Neural crest cell (in vitro differentiated cells): ENCODE measurements at places on chromosomes 7 and 10.
A peak's percentile ranks its signal among the peaks of the same experiment; 100 is the strongest.

- no peak for DNase-seq
Observed at GRCh38 chr7:45149606-45150005, 8.0 kb upstream of the RAMP3 start.

- no peak for DNase-seq
Observed at GRCh38 chr10:46096909-46097575, 51.0 kb upstream of the MSMB start.

- no peak for DNase-seq
Observed at GRCh38 chr10:116110736-116111135, 162.3 kb downstream of the GFRA1 start.

- no peak for DNase-seq
Observed at GRCh38 chr10:60426425-60426824, 36.8 kb upstream of the ANK3 start.

DNA sequence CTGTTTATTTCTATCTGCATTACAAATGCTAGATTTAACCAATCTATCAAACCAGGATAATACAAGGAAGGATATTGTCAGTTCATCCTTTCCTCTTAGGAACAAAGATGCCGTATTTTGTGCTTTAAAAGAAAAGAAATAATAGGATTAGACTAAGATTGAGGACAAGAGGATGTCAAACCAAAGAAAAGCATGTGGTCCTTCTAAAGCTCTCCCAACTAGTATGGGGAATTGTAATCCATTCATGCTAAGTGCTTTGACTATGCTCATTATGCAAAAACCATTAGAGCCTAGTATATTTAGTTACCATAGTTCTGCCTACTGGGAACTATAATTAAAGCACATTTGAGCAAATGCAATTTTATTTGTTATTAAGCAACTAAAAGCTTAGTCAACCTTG, 280.2 kb downstream of the GRM8 start:
- DNase-seq = no peak

DNA sequence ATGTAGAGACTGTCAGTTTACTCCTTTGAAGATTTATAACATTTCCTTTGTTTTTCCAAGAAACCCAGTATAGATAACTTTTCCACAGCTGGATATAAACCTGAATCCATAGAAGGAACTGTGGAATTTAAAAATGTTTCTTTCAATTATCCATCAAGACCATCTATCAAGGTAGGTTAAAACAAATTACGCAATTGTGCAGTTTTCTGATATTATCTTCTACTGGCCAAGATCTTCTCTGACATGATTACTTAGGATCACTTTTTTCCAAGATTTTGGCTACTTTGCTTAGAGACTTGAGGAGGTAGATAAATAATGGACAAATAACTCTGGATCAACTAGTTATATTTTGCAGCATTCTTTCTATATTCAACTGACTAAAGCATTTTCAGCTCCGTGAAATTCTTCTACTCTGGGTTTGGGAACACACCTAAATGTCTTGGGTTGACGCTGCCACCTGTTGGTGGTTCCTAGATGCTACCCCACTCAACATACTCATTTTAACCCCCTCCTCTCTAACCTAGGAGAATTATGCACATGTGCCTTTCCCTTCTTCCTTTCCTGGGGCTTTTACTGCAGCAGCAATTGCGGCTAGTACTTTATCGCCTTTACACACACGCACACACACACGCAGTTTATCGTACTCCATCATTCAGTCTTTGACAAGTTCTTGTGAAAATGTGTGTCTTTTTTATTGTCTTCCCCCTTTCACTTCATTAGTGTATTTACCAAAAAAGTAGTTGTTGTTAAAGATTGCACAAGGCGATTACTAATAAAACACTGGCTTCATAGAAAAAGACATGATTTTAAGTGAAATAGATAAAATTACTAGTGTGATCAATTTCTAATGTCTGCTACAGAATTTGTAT, 32.7 kb downstream of the ABCB5 start:
- DNase-seq = peak; percentile 22

GRCh38 chr10:24376731-24377130, 167.8 kb downstream of the KIAA1217 start:
- no peak for DNase-seq

- no peak for DNase-seq
Observed at GRCh38 chr10:126930131-126930882, 25.1 kb downstream of the DOCK1 start.
